ENCODE measurements at places on chromosomes 16 and 17.

- no peaks in the 10 kb centered on the region for H3K27me3 ChIP-seq
- H3K27ac ChIP-seq, result no peak overlapping the region
- peak; percentile 61 for DNase-seq
- H3K36me3 ChIP-seq, result no peaks in the 10 kb centered on the region
- H3K4me1 ChIP-seq, result no peaks in the 10 kb centered on the region
Observed at GRCh38 chr17:17366941-17367875, 64.0 kb downstream of the NT5M start.

DNA sequence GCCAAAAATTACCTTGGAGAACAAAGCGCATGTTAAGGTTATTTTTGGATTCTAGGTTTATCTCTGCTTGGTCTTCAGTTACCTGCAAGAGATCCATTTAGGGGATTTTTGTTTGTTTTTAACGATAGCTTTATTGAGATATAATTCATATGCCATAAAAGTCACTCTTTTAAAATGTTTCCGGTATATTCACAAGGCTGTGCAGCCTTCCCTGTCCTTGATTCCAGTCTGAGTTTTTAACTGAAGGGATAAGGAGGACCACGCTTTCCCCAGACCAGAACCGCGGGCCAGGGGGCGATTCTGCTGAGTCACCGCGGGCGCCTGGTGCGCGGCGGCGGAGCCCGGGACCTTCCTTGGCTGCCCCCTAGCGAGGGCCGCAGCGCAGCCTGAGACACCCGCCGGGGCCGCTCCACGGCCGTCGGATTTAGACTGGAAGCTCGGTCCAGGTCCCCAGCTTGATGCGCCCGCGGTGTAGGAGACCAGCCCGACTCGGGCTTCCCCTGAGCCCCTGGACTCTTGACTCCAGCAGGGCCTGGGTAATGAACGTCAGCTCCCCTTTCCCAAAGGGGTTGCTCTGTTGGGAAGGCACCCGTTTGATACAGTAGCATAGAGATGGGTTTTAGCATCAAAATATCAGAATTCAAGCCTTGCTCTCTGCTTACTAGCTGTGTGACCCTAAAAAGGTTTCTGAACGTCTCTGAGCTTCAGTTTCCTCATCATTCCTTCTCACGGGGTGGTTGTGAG, 50.0 kb upstream of the STH start:
- H3K36me3 ChIP-seq, result no peaks in the 10 kb centered on the region
- H3K4me3 ChIP-seq, result no peak overlapping the region
- no peaks in the 10 kb centered on the region for H3K27me3 ChIP-seq
- H3K4me1 ChIP-seq, result no peaks in the 10 kb centered on the region
- DNase-seq, result peak; percentile 84
- H3K27ac ChIP-seq, result no peak overlapping the region

DNA sequence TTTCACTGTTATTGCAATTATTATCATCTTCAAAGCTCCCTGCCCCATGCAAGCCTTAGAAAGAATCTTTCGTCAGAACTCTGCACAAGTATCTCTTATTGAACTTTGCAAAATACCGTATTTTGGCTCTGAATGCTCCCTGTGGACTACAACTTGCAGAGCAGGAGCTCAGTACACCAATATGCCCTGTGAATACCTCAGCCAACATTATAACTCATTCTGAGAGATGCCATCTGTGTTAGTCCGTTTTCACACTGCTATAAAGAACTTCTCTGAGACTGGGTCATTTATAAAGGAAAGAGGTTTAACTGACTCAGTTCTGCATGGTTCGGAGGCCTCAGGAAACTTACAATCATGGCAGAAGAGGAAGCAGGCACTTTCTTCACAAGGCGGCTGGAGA, 87.2 kb upstream of the XYLT1 start:
- no peak overlapping the region for H3K4me3 ChIP-seq
- DNase-seq, result no peak
- H3K36me3 ChIP-seq, result no peaks in the 10 kb centered on the region
- no peak overlapping the region for H3K27ac ChIP-seq
- no peaks in the 10 kb centered on the region for H3K4me1 ChIP-seq

- no peaks in the 10 kb centered on the region for H3K4me1 ChIP-seq
- no peak overlapping the region for H3K27ac ChIP-seq
- DNase-seq, result no peak
- no peak overlapping the region for H3K4me3 ChIP-seq
- no peaks in the 10 kb centered on the region for H3K27me3 ChIP-seq
- H3K36me3 ChIP-seq, result no peaks in the 10 kb centered on the region
Observed at GRCh38 chr17:34610039-34610438, 30.7 kb downstream of the TMEM132E start.

DNA sequence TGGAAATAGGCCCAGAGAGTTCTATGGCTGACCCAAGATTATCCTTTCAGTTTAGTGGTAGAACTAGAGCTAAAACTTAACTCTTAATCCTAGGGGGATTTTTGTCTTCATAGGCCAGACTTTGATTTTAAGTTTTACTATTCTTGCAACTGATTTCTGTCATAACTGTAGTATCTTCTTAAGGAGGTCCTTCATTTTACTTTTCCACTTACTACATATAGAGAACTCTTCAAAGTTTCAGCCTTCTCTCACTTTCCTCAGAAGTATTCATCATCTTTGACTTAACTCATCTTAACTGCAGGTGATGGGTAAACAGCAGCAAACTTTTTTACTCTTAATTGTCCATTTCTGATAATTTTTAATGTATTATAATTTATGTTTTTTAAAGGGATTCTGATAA, 23.4 kb downstream of the RBBP6 start:
- H3K36me3 ChIP-seq, result peaks cover 11% of the 10 kb centered on the region
- no peak for DNase-seq
- H3K27ac ChIP-seq, result no peak overlapping the region
- H3K27me3 ChIP-seq, result no peaks in the 10 kb centered on the region

DNA sequence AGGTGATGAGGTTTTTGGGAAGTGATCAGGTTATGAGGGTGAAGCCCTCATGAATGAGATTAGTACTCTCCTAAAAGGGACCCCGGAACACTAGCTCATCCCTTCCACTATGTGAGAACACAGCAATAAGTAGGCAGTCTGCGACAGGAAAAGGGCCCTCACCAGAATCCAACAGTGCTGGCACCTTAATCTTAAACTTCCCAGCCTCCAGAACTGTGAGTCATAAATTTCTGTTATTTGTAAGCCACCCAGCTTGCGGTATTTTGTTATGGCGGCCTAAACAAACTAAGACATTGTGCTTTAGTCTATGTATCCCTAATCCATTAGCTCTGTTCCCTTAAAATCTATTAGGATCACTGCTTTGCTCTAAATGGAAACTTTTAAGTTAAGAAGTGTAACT, 8.5 kb downstream of the SLFN12 start:
- no peaks in the 10 kb centered on the region for H3K4me1 ChIP-seq
- no peaks in the 10 kb centered on the region for H3K27me3 ChIP-seq
- DNase-seq, result no peak
